ENCODE measurements at places on chromosomes 6 and 20. TPM values are rescaled to one million over a fixed set of nuclear protein-coding genes. Genes with fewer than 3 reads are reported as not detected.

TOMM34 gene
- 50.6 TPM for total RNA-seq

BTBD3 gene
- total RNA-seq = 0.26 TPM

HLA-DPA1 gene
- total RNA-seq = 253 TPM

OPRL1 gene
- total RNA-seq = 6.1 TPM

MED23 gene
- total RNA-seq = 39.9 TPM

CASS4 gene
- total RNA-seq = 0.18 TPM

- DNase-seq = no peak
Observed at GRCh38 chr6:110013386-110013785, 35.3 kb downstream of the GPR6 start.

- no peak for DNase-seq
Observed at GRCh38 chr6:40946738-40947301, 92.2 kb downstream of the UNC5CL start.

GRCh38 chr6:36312854-36313648 lies 23.6 kb downstream of the BNIP5 start:
- peak; percentile 33 for DNase-seq

DNA sequence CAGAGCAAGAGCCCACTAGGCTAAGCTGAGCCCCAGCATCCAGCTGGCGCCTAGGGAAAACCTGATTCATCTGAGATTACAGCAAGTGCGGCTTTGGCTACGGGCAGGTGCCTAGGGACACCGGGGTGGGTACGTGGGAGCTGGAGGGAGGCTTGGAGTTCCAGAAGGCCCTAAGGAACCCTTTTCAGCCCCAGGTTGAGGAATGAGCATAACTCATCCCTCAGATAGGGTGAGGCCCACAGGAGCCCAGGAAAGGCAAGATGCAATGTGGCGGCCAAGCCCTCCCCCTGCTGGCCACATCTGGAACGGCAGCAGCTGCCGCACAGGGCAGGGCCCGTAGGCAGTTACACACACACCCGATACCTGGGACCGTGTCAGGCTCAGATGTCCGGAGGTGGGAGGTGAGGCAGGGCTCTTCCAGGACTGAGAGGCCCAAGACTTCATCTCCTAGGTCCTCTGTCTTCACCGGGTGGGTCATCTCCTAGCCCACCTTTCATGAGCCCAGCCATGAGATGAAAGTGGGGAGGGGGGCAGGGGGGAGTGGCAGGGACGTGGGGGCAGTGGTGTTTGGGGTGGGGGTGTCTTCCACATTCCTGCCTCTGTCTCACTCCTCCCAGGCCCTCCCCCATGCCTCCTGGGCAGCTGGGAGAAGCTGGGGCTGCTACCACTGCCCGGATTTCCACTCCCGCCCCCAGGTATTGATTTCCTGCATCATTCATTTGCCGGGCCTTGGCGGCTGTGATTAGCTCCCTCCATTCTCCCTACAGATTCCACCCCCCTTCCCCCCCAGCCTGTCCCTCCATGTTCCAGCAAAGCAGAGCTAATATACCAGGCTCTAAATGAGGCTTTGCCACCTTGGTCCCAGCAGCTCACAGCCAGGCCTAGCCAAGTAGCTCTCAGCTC lies 5.5 kb downstream of the MDGA1 start:
- DNase-seq = peak; percentile 73

DNA sequence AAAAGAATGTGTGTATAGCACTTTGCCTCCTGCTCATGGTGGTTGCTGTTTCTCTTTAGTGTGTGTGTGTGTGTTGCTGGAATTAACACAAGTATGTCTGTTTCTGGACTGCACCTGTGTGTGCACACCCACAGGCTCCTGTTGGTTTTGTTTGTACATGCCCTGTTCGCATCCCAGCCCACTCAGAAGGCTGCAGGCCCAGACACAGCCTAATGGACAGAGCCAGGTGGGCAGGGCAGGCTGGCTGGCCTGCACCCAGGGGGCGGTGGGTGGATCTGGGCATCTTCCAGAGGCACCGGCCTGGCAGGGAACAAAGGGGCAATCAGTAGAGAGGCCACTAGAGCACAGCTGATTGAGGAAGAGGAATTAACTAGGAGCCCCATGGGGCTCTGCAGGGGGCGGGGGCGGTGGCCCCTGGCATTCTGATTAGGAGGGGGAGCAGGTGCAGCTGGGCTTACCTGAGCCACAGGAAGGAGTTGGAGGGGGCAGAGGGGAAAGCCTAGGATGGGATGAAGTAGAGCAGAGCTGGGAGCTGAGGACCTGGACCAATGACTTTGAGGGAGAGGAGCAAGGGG lies 21.9 kb downstream of the CD40 start:
- DNase-seq = no peak

DNA sequence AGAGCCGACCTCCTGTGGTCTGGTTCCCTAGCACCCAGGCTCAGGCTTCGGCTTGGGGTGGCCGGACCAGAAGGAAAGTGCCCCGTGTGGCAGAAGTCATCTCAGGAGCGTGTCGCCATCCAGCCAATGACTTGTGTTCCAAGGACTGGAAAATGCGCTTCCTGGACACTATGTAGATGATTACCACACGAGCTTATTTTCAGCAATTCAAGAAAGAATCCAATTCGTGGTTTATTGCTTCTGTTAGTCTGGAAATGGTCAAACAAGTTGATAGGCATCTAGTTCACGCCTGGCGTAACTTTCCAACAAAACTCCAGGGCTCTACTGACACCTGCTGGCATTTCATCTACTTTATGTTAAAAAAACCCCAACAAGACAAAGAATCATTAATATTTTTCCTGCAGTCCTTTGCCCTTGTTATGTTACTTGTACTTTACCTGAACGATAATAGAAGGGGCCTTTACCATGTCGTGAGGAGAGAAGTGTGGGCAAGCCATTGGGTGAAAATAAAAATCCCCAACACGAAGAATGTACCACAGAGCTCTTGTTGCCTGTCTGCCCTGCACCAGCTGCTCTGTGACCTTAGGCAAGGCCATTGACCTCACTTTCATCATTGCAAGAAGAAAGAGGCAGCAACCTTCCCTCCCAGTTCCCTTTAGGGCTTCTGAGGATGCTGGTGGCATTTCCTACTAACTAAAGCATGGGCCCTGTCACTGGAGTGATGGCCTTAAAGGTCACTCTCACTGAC lies 154.7 kb upstream of the LAMP5 start:
- DNase-seq = peak; percentile 1

DNA sequence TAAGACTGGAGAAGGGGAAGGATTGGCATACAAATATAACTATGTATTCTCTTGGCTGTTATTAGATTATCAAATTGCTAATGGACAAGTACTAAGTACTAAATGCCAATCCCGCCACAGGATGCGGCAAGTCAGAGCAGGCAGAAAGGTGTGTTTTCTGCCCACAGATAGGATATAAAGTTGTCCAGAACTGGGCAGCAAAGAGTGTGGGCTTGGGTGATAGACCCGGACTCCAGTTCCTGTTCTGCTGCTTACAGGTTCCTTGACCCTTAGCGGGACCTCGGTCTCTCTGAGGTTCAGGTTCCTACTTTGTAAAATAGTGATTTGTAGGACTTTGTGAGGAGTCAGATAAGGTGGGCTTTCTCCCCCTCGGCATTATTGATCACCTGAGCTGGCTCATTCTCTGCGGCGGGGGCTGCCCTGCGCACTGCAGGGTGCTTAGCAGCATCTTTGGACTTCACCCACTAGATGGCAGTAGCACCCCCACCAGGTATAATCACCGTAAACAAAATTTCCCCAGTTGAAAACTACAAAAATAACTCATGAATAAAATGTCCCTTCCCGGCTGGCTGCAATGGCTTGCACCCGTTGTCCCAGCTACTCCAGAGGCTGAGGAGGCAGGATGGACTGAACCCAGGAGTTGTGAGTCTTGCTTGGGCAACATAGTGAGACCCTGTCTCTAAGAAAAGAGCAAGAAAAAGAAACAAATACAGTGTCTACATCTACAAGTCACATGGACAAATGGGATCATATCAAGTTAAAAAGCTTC lies 193.1 kb downstream of the DOK5 start:
- DNase-seq = peak; percentile 15

GRCh38 chr6:48078120-48078519 lies 32.9 kb downstream of the PTCHD4 start:
- DNase-seq = no peak

DNA sequence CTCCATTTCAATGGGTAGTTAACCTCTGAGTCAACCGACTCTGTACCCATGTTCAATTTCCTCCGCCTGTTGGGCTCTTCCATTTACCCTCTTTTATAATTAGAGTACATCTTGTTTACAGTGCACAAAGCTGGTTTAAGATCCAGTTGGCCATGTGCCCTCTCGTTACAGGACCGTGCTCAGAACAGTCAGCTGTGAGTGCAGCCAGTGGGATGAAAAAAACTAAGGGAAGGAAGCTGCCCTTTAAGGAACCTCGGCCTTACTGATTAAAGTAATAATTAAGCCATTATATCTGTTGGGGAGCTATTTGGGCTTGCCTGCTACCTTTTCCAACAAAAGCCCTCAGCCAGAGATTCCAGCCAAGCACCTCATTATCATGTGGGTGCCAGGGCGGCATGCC lies 68.8 kb downstream of the TMEM170B start:
- DNase-seq = no peak

DNA sequence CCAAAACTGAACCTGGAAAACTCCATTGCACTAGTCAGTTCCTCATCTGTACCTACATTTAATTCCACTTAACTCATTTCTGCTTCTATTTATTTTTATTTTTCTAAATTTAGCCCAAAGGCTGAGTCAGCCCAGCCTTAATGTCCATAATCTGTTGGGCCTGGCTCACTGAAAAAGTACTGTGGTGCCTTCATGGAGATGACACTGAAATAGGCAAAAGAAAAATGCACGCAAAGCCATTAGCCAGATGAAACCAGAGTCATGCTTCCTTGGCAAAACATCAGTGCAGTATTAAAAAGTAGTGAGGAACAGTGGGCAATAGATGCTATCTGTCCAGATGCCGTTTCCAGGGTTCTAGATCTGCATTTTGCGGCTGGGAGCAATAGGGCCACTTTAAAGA lies 14.7 kb upstream of the PLCB4 start:
- DNase-seq = no peak

DNA sequence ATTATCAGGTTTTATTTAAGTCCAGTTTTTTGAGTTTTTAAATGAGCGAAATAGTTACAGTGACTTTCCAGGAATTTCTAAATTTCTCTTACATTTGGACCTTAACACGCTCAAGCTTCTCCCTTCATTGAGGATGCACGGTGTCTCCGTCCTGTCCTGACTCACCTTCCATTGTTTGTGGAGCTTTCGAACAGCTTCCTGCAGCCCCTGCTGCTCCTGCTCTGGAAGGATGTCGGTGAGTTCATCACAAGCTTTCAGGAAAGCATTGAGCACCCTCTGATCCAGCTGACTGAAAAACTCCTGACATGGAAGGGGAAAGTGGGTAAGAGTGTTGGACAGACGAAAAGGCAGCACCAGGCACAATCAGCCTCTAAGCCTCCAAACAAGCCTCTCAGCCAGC lies 183.7 kb downstream of the SYNE1 start:
- no peak for DNase-seq

DNA sequence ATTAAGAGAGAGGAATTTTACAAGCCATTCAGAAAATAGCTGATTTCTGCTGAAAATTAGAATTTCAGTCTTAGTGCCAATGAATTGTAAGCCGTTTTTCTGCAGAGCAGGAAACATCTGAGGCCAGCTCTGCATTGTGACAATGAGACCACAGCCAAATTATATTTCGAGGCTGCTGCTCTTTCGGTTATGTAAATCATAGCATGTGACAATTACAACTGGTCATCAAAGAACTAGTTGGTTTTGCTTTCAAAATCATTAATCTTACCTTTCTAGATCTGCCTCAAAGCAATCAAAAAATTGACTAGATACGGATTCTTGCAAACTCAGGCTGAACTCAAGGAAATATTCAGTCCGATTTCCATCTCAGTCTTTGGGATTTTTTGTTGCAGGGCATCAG lies 33.4 kb upstream of the INSM1 start:
- DNase-seq = peak; percentile 37

DNA sequence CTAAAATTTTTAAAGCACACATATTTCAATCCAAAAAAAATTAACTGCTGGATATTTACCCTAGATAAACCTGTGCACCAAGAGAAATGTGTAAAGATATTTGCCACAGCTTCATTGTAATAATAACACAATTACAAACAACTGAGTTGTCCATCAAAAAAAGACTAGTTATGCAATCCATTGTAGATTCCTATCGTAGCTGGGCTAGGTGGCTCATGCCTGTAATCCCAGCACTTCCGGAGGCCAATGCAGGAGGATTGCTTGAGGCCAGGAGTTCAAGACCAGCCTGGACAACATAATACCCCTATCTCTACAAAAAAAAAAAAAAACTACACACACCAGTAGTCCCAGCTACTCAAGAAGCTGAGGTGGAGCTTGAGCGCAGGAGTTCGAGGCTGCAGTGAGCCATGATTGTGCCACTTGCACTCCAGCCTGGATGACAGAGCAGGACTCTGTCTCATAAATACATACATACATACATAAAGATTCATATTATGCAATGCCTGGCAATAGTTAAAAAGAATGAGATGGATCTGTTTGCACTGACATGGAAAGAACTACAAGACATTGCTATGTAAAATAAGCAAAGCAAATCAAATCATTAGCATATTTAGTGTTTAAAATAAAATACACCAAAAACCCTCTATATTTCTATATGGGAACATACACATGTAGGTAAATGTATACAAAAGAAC lies 56.5 kb upstream of the CCDC28A start:
- no peak for DNase-seq
